NAMALWA (cell line): ENCODE measurements at places on chromosomes 12 and 14.
A peak's percentile ranks its signal among the peaks of the same experiment; 100 is the strongest.

DNA sequence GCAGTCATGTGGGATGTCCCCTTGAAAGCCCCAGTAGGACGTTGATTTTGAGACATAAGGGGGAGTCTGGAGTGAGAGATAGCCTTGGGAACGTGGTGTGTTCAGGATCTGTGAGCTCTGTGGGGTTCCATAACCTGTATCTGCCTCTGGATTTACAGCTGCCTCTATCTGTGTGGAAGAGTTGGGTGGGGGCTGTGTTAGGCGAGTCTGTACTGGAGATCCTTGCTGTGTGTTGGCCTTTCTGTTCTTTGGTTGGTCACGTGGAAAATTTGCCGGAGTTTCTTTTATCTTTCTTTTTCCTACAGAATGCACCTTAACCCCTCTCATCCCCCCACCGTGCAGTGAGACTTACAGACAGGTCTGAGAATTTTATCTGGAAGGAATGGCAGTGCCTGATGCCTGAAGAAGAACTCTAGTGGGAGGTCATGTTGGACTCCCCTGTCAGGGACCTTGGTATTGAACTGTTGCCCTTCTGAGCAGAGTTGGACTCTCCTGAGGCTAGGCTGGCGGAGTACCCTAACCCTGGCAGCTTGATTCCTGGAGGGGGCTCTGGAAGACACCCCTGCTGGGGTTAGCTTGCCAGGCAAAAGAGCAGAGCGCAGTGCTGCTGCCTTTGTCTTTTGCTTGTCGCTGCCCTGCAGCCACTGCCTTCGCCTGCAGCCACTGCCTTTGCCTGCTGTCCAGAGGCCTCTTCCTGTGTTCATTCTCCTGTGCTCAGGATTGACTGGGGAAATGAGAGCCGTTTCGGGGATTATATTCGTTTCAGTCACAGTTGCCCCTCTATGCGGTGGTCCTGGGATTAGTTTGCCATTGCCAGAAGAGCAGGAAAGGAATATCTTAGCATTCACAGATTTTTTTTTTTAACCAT lies 34.1 kb downstream of the ZNF664 start:
- DNase-seq: no peak

DNA sequence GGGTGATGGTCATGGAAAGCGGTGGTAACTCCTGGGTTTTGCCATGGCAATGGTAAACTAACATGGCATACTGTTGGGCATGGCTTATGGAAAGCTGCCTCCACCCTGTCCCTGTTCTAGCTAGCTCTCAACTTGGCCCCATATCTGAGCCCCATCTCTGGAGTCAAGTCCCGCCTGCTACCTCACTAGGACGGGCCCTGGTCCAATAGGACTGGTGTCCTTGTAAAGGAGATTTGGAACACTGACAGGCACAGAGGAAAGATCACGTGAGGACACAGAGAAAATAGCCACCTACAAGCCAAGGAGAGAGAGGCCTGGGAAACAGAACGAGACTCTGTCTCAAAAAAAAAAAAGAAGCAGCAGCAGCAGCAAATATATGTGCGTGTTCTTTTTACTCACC lies 59.8 kb downstream of the RNFT2 start:
- DNase-seq: no peak

GRCh38 chr14:71833476-71833875 lies 98.8 kb upstream of the RGS6 start:
- DNase-seq: no peak

GRCh38 chr14:105316577-105316941 lies 2.0 kb downstream of the PACS2 start:
- DNase-seq: no peak

DNA sequence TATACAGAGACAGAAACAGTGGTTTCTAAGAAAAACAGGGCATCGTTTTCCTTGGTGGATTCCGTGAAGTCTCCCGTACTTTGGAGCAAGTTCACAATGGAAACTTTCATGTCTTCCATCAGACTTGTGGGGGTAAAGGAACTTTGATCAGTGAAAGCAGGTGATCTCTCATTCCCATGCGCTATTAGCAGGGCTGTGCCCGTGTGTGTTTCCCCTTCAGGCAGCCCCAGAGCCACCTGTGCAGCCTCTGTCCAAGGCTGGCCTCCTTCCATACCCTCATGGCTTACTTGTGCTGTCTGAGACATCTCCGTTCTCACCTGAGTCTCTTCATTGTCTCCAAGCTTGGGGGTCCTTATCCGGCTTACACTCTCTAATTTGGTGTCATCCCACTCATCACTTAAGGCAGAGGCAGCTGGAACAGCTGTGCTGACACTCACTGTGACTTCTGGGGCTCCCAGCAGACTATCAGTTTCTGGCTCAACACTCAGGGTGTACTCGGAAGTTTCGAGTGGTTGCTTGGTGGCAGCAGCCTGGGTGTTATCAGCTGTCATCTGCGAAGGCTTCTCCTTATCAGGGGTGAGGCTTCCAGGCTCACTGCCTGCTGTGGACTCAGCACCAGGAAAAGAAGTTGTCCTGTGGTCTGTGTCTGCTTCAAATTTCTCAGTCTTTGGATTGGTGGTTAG lies 13.8 kb downstream of the ARMH4 start:
- no peak for DNase-seq

GRCh38 chr14:98912655-98913054 lies 359.3 kb downstream of the BCL11B start:
- no peak for DNase-seq

GRCh38 chr12:13864081-13864673 lies 117.2 kb downstream of the GRIN2B start:
- DNase-seq: peak; percentile 83

DNA sequence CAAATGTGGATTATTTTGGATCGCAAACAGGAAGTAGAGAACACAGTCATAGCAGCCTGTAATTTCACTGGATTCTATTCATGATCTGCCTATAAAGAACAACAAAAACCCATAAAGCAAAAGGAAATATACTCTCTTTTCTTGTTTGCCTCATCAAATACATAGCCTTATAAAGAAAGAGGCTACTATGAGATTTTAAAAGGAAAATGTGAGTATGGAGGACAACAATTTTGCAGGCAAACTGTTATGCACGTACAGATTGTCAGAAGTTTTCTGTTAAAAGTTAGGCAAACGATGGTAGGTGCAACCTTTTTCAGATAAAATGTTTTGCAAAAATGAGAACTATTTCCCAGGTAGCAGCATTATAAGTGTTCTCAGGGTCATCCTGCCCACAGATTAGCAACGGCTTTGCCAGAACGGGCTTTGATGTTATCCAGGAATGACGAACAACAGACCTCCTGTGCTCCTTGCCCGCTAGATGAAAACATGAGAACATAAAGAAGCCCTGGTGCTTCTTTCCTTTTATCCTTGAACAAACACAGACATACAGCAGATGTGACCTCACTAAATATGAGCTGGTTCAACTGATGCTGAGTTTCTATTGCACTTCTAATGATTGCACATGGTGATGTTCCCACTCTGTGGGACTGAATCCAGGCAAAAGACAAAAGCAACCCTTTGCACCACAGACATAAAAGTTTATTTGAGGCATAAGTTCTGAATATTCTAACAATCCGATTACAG lies 88.1 kb downstream of the ITPR2 start:
- no peak for DNase-seq

GRCh38 chr12:89693639-89694202 lies 14.9 kb downstream of the ATP2B1 start:
- DNase-seq: no peak

GRCh38 chr12:13851828-13852227 lies 129.6 kb downstream of the GRIN2B start:
- DNase-seq: no peak

GRCh38 chr14:71592361-71592760 lies 339.9 kb upstream of the RGS6 start:
- DNase-seq: no peak

- no peak for DNase-seq
Observed at GRCh38 chr12:90951432-90952105, 3.4 kb downstream of the CCER1 start.

DNA sequence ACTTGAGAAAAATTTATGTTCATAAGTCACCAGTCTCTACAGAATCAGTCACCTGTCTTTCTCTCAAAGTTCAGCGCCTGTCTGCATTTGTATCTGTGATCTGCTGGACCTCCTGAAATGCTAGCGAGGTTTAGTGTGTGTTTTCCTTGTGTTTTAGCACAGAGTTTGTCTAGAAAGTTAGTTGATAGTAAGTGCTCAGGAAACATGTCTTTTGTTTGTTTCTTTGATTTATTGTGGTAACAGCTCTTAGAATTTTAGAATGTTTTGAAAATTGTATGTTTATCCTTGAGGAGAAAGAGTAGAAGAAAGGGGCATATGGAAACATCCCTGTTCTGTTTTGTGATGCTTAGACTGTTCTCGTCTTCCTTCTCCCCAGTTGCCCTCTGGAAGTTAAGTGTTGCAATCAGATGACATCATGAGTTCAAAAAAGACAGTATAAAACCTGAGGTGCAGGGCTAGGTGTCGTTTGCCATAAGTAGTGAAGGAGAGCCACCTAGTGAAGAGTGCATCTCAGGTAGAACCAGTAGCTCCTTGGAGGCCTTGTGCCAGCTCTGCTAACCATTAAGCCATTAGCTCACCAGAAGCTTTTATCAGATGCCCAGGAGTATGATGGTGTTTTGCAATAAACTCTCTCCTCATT lies 44.8 kb downstream of the FBXW8 start:
- DNase-seq: peak; percentile 11

- DNase-seq: no peak
Observed at GRCh38 chr12:127810041-127810440, 456.9 kb upstream of the TMEM132C start.

DNA sequence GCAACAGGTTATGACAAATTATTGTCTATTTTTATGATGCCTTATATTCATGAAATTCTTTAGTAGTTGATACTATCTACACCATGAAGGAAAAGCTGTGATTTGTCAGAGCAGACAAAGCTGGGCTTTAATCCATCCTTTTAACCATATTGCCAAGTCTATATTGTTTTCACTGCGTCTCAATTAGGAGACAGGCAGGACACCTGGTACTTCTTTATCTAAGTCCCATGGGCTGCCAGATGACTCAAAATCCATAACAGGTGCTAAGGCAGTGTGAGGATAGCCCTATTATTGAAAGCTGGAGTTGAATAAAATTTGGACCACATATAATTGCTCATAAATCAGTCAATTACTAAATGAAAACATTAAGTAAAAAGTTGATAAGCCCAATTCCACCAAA lies 22.6 kb downstream of the INSM2 start:
- DNase-seq: no peak

GRCh38 chr14:49882826-49883694 lies 9.8 kb upstream of the ARF6 start:
- DNase-seq: no peak

DNA sequence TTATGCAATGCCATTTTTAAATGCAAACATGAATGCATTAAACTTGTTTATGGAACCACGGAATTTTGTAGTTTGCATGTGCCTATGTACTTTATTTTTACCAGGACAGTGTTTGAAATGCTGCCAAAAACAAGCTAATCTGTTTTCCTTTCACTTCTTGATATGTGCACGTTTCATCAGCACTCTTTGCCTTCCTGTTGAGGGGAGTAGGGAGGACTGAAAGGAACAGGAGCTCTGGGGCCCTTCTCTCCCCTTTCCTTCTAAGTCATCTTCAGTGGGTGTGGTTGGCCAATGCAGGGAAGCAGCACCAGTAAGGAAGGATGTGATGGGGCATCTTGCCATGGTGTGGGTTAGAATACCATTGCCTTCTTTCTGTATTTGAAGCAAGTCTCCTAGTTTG lies 12.1 kb upstream of the PPP4R4 start:
- no peak for DNase-seq

DNA sequence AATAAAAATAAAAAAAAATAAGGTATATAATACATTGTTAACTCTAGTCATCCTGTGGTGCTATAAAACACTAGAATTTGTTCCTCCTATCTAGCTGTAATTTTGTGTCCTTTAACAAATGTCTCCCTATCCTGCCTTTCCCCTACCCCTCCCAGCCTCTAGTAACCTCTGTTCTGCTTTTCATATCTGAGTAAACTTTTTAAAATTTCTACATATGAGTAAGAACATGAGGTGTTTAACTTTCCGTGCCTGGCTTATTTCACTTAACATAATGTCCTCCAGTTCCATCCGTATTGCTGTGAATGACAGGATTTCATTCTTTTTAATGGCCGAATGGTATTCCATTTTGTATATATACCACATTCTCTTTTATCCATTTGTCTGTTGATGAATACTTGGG lies 71.3 kb upstream of the GNG2 start:
- DNase-seq: no peak

GRCh38 chr12:113449839-113450238 lies 21.8 kb downstream of the LHX5 start:
- no peak for DNase-seq

DNA sequence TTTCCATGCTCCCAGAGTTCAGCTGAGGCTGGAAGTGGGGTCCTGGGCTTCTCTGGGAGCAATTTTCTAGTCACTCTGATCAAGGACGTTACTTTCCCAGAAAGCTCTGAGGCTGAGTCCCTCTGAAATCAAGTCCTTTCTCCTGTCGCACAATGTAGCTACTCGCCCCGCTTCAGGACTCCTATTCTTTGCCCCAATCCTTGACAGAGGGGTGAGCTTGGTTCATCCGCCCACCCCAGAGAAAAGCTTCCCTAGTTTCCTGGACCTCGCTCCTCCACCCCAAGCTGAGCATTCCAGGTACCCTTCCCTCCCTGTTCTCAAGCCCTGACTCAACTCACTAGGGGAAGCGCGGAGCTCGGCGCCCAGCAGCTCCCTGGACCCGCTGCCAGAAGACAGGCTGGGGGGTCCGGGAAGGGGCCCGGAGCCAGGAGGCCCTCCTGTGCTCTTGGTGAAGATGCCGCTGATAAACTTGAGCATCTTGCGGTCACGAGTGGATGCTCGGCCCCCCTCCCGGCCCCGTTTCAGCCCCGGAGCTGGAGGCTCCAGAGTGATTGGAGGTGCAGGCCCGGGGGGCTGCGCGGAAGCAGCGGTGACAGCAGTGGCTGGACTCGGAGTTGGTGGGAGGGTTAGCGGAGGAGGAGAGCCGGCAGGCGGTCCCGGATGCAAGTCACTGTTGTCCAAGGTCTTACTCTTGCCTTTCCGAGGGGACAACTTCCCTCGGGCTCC lies 1.6 kb downstream of the AGAP2 start:
- DNase-seq: no peak

DNA sequence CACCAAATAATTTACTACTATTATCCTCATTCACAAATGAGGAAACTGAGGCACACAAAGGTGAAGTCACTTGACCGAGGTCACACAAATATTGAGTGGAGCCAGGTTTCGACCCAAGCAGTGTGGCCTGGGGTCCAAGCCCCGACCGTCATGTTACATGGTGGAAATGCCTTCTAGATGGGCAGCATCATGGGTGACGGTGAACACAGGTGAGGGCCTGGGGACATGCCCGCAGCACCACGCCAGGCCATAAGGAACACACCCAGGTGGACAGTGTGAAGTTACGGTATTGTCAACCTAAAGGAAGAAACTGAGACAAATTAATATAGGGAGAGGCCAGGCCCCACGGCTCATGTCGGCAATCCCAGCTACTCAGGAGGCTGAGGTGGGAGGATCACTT lies 35.3 kb upstream of the DYNC1H1 start:
- DNase-seq: no peak

DNA sequence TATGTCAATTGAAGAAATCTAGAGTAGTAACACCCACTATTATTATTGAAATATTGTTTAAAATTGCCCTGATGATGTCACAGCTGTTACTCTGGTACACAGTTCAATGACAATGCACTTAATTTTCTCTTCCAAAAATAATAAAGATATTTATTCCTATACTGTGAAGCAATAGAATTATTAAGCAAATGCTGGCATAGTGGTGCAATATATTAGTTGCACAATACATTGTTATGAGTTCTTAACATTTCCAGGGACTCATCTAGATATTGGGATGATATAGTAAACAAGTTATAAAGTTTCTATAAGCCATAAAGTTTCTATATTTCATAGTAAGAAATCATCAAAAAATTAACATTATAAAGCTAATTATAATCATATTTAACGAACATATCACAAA lies 897.8 kb downstream of the LRFN5 start:
- no peak for DNase-seq
